ENCODE measurements at places on chromosomes 12 and 14.

- DNase-seq: no peak
These were observed 32.5 kb downstream of the FBXO34 start for GRCh38 chr14:55303691-55304145.

DNA sequence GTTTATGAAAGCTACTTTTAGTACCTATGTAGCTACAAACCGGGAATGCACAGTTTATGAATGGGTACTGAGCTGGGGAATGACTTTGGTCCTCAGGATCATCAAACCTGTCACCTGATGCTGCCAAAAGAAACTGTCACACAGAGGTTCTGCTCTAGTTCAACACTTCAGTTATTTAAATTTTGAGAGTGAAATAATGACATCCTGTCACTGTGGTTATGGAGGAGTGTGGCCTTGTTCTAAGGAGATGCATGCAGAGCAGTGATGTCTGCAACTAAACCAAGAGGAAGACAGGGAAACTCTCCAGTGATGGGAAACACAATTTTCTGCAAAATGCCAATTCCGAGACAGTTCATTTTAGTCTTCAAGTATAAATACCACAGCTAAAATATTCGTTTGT lies 4.8 kb upstream of the AEBP2 start:
- no peak for DNase-seq

- no peak for DNase-seq
These were observed 304.3 kb upstream of the PRICKLE1 start for GRCh38 chr12:42893803-42894202.

- DNase-seq: no peak
These were observed 47.7 kb upstream of the CDKN3 start for GRCh38 chr14:54348923-54349620.

GRCh38 chr12:31867292-31867691 lies 91.9 kb upstream of the RESF1 start:
- no peak for DNase-seq

- no peak for DNase-seq
These were observed 2.0 kb downstream of the ZNF219 start for GRCh38 chr14:21096438-21096837.

Data from cortex of kidney (tissue), 1 donor.